Stimulated activated naive CD4-positive, alpha-beta T cell (primary cell): ENCODE measurements at places on chromosomes 1 and 21.

DNA sequence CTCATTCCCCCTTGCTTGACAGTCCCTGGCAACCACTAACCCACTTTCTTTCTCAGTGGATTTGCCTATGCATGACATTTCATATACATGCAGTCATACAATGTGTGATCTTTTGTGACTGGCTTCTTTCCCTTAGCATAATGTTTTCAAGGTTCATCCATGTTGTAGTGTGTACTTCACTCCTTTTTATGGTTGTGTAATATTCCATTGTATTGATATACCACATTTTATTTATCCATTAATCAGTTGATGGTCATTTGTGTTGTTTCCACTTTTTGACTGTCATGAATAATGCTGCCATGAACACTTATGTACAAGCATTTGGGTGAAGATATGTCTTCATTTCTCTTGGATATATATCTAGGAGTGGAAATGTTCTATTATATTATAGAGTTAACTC lies 127.7 kb upstream of the GRIK3 start:
- no peak for DNase-seq

- no peak for DNase-seq
These were observed 296.7 kb upstream of the USP25 start for GRCh38 chr21:15433091-15433490.

GRCh38 chr1:70718086-70718630 lies 307.1 kb downstream of the CTH start:
- no peak for DNase-seq

- no peak for DNase-seq
These were observed 69.0 kb downstream of the VWA5B1 start for GRCh38 chr1:20359451-20360330.

- DNase-seq: no peak
These were observed 54.2 kb downstream of the SEC16B start for GRCh38 chr1:177915641-177916040.

- no peak for DNase-seq
These were observed 493.7 kb upstream of the ZP4 start for GRCh38 chr1:238384381-238384780.

DNA sequence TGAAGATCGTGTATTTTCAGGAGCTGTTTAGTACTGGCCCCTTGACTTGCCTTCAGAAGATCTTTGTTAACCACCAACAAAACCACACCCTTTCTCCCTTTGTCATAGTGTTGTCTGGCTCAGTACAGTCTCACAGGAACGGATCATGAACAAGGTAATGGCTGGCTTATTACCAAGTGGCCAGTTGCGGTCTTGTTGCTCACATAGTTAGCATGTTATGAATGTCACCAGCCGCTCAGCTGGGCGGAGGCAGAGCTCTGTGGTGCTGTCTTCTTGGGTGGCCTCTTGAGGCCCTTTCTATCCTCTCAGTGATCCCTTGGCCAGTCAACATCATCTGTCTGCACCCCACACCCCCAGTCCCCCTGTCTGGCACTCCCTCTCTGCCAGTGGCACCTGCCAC lies 21.4 kb downstream of the CNIH3 start:
- no peak for DNase-seq

DNA sequence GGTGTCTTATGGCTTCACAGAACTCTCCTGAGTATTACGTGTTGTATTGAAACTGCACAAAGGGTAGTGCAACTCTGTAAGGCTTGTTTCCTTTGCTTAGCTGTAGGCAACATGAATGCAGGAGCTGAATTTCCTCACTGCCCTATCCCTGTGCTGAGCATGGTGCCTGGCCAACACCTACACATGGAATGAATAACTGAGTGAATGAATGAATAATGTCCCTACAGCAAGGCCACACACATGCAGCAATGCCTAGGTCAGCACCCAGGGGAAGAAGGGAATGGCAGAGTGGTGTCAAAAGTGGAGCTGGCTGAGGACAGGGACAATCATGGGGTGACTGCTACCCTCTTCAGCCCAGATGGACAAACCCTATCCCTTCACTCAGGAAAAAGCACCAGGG lies 655.9 kb downstream of the PTPRU start:
- DNase-seq: no peak

- no peak for DNase-seq
These were observed 33.6 kb upstream of the THEM4 start for GRCh38 chr1:151942882-151943281.
